ENCODE measurements at places on chromosomes 1 and 21. TPM values are rescaled to one million over a fixed set of nuclear protein-coding genes. Genes with fewer than 3 reads are reported as not detected.

The CSF1 gene
- total RNA-seq: 106 TPM

DNA sequence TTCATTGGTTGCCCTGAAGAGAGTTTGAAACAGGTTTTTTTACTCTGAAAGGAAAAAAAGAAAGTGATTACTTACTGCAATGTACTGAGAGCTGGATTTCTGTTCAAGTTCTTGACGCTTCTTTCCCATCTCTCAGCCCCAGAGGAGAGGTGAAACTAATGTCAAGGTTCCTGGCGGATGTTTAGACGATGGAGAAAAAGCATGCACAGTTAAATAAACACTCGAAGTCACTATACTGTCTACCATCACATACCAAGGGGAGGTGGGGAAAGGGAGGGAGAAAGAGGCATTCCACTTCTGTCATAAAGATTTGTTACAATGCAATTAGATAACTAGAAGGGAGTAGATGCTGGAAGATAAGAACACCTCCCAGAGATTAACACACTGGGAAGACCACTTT, 177.0 kb upstream of the TNR start:
- no peak for DNase-seq

GRCh38 chr21:44658541-44658910, 794 bp downstream of the KRTAP12-3 start:
- no peak for DNase-seq

- no peak for DNase-seq
Observed at GRCh38 chr1:24591781-24592180, 35.9 kb downstream of the NCMAP start.

The ARTN gene
- total RNA-seq: not detected

- DNase-seq: no peak
Observed at GRCh38 chr1:162215902-162216301, 146.4 kb downstream of the NOS1AP start.

The CD52 gene
- total RNA-seq: 74.4 TPM

The IFNLR1 gene
- total RNA-seq: 13.5 TPM

The ASAP3 gene
- 29.5 TPM for total RNA-seq

DNA sequence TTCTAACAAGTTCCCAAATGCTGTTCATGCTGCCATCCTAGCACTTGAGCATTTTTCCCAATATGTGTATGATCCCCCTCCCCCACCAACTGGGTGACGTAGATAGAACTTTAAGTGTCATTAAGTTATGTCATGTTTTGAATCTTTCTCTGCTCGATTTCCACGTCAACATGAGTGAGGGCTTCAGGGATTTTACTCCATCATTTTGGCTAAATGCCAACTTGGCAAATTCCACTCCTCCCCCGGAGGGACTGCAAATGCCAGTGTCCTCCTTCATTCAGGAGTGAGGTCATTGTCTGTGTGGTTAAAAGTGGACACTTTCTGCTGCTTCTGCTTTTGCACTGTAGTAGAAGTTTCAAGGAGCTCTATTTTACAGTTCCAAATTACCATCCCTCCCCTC, 201.7 kb downstream of the FGGY start:
- DNase-seq: peak; percentile 36

The TRAF3IP3 gene
- 13.3 TPM for total RNA-seq

DNA sequence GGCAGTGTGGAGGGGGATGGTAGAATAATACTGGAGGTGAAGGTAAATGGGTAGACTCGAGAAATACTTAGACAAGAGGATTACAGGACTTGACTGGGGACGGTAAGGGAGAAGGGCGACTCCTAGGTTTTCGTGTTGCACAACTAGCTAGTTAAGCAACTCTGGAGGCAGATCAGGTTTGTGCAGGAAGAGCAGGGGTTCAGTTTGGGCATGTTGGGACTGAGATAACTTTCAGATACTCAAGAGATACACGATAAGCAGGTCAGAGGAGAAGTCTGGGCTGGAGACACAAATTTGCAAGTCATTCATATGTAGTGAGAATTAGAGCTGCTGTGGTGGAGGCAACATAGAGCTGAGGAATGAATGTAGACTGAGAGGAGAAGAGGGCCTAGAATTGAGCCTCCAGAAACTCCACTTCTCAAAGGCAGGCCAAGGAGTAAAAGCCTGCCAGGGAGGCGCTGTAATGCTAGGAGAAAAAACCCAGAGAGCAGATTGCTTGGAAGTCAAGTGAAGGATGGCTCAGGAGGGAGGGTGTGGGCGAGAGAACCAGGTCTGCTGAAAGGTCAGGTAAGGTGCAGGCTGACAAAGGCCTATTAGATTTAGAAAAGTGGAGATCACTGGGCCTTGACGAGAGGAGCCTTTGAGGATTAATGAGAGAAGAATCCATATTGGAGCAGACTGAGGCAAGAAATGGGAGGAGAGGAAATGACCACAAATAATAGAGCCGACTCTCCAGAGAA, 20.8 kb downstream of the MAB21L3 start:
- DNase-seq: no peak

GRCh38 chr1:158813164-158813563, 18.0 kb upstream of the MNDA start:
- DNase-seq: no peak

DNA sequence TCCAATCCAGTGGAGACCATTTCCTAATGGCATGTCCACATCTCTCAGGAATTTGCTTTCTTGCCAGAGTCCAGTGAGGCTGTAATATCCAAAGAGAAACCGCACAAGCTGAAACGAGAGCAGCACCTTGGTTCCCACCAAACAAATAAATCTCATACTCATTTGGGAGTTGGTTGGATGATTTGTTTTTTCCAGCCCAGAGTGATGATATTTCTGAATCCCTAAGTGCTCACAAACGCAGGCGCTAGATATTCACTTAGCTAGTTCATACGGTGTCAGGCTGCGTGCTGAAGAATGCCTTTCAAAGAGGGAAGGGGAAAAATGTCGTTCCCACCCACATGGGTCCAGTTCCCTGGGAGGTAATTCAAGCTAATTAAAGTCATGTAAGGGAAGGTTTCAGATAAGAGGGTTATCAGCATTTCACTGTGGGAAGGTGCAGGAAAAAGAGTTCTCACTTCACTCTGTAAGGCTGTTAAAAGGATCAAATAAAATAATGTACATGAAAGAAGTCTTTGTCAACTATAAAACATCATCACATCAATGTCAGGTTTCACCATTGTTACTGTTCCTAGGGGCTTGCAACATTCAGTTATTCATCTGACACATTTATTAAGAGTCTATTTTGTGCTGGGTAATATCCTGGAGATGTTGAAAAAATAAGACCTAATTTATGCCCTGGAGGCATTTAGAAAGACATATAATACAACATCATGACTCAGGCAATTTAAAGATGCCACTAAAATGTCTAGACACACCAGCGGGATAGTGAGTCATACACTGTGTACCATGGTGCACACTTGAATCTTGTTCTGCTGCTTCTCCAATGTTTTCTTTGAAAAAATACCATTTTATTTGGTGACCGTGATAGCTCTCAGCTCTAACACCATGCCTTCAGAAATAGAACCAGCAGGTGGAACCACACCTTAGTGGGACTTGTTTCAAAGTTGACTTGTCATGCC, 19.3 kb downstream of the DPT start:
- no peak for DNase-seq

GRCh38 chr1:181140398-181140797, 51.9 kb downstream of the IER5 start:
- DNase-seq: no peak

The SPRR2E gene
- total RNA-seq: not detected

- peak; percentile 24 for DNase-seq
Observed at GRCh38 chr1:205210756-205211168, 740 bp downstream of the DSTYK start.

DNA sequence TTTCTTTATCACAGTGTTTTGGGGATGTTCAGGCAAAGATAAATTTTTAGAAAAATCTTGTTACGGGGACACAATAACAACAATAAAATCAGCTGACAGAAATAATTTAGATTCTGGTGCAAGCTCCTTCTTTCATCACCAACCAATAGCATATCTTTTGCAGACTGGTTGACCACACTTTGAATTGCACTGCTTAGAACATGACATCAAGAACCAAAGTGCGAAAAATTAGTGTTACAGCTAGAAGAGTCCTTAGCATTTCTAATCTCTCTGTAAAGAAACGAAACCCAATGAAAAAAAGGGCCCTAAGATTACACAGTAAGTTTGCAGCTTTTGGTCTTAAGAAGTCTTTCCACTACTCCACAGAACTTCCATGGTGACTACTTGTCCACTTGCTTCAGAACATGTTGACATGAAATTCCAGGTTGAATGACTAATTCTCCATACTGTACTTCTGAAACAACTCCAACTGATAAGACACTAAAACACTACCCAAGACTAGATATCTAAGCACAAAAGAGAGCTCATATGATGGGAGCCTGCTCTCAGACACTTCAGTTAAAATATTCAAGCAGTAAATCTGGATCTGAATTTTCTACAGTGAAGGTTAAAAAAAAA, 31.3 kb downstream of the XKR8 start:
- no peak for DNase-seq

The PDE9A gene
- total RNA-seq: 6.9 TPM

- DNase-seq: no peak
Observed at GRCh38 chr1:44642925-44643324, 31.4 kb downstream of the TMEM53 start.

DNA sequence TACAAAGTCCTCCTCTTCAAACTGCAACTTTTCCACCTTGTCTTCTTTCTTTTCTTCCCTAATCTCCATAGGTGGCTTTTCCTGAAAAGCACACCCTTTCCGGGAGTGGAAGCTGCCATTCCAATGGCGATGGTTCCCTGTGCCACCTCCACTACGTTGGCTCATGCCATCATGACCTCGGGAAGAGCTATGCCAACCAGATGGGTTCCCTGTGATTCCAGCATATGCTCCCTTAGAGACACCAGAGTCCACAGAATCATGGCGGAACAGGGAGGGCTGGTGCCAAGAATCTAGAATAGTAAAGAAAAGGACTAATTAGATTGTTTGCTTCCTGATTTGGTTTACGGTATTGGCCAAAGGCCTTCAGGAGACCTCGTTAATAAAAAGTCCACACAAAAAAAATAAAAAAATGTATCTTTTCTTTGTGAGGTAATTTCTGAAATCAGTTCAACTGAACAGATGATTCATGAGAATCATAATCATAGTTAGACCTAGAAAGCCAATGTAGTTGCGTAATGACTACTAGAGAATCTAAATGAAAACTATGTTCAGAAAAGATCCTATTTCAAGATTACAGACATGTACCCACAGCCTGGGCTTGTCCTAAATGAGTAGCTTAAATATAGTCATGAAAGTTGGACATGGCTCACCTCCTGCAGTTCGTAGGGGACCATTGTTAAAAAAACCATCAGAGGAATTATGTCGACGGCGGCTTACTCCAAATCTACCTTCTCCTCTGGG, 30.9 kb upstream of the CCDC17 start:
- DNase-seq: no peak

- no peak for DNase-seq
Observed at GRCh38 chr21:38311765-38312164, 55.0 kb downstream of the KCNJ15 start.

GRCh38 chr1:74010206-74010605, 187.8 kb downstream of the LRRIQ3 start:
- DNase-seq: no peak

The METTL13 gene
- 27.4 TPM for total RNA-seq

The MTARC1 gene
- 10.0 TPM for total RNA-seq

DNA sequence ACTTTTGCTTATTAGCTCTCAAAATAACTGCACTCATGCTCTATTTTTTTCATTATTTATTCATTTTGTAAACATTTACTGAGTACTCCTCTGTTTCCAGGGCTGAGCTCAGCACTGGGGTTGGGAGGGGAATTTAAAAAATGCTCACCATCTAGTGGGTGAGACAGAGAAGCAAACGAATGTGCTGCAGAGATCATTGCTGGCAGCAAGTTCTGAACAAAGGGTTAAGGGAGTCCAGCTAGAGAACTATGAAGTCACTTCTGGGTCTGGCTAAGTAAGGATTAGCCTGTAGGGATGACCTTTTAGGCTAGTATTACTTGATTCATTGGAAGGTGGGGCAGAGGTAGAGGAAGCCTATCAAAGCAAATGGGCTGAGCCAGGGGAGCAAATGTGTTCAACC, 99.1 kb upstream of the ZNF644 start:
- no peak for DNase-seq

The NUP210L gene
- not detected for total RNA-seq

- DNase-seq: peak; percentile 37
Observed at GRCh38 chr21:45923146-45923545, 58.4 kb upstream of the COL6A1 start.

The LMX1A gene
- not detected for total RNA-seq

DNA sequence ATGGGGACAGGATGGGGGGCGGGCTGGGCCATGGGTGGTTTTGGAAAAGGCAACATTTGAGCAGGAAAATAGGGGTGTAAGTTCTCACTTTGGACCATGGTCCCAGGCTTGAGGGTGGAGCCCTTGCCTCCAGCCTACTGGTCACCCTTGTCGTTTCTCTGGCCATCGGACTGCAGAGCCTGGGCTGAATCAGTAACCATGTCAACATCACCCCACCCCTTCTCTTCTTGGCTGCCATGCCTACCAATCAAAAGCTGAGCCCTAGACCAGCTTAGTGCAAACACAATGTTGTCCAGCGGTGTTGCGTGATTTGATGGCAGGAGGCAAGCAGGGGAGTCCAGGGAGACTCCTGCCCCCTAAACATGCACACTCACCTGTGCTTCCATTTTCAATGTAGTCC, 231.0 kb upstream of the KAZN start:
- DNase-seq: no peak

DNA sequence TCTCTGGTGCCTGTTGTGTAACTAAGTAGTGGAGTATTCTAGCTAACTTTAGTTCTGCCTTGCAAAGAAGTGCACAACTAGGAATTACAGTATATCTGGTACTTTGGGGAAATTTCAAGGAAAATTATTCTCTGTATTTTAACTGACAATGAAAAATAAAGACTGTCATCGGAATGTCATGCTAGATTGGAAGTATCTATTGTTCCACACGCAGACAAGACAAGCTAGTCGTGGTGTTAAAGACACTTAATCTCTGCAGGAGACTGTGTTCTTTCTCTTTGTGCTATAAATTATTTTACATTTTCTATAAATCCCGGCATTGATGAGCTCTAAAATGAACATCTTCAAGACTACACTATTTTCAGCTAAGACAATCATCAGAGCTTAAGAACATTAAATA, 1068.8 kb upstream of the ADGRL4 start:
- no peak for DNase-seq

DNA sequence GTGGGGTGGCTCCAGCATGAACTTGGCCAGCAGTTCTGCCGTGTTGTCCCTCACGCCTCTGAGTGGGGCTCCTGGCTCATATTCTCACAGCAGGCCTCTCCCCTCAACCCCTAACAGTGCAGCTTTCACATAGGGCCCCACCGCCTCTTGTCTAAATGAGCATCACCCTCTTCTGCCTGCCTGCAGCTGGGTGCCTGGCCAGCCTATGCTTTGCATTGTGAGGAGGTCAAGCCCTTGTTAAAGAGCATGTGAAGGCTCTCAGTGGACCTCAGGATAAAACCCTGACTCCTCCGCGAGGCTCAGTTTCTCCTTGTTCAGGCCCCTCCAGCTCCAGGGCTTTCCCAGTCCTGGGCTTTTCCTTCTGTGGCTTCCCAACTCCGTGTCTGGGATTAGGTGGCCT, 34.8 kb downstream of the CRYAA start:
- no peak for DNase-seq

GRCh38 chr1:10686404-10687040, 109.9 kb downstream of the CASZ1 start:
- DNase-seq: no peak

Measured in upper lobe of left lung (tissue), 6 donors.